ENCODE measurements at places on chromosomes 7 and 10. TPM values are rescaled to one million over a fixed set of nuclear protein-coding genes. Genes with fewer than 3 reads are reported as not detected.

SLC12A9 gene
- 43.6 TPM for total RNA-seq

MUC12 gene
- total RNA-seq = 1.2 TPM

MYL10 gene
- total RNA-seq = not detected

CFAP46 gene
- total RNA-seq = 9.0 TPM

STEAP1B gene
- 1.5 TPM for total RNA-seq

IFIT2 gene
- 64.8 TPM for total RNA-seq

ACTL6B gene
- total RNA-seq = not detected

FANK1 gene
- 11.5 TPM for total RNA-seq

NKX1-2 gene
- not detected for total RNA-seq

PRTFDC1 gene
- total RNA-seq = 3.8 TPM

NXPH1 gene
- total RNA-seq = not detected

MYO3A gene
- total RNA-seq = 0.44 TPM

FAM237B gene
- total RNA-seq = not detected

GDF10 gene
- 14.5 TPM for total RNA-seq

PFKFB3 gene
- total RNA-seq = 78.5 TPM

KAZALD1 gene
- 9.9 TPM for total RNA-seq

MSMB gene
- 5.3 TPM for total RNA-seq

TRPV5 gene
- total RNA-seq = not detected

SRGN gene
- 232 TPM for total RNA-seq

HGF gene
- 17.2 TPM for total RNA-seq
